Renal cortical epithelial cell (primary cell): ENCODE measurements at places on chromosomes 6 and 20. TPM values are rescaled to one million over a fixed set of nuclear protein-coding genes. Genes with fewer than 3 reads are reported as not detected.

DNA sequence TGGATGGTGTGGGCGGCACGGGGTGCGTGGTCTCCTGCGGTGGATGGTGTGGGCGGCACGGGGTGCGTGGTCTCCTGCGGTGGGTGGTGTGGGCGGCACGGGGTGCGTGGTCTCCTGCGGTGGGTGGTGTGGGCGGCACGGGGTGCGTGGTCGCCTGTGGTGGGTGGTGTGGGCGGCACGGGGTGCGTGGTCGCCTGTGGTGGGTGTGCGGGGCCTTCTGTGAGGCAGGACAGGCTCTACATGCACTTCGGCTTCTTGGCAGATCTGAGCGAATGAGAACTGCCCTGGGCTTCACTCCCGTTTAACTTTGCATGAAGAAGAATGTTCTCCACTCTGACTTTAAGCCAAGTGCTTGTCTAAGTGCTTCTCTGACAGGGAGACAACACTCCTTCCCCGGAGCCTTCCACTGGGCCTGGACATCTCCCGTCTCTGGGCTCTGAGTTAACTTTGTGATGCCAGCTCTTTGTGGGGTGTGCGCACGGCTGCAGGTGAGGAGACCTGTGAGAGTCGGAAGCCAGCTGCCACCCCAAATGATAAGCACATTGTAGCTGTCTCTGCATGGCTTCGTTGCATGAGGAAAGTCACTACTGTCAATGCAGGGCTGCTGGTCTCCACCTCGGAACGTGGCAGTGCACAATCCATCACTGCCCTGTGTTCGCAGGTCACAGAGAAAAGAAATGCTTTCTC, 244.8 kb downstream of the DLL1 start:
- DNase-seq = no peak

- no peak for DNase-seq
These were observed 263.3 kb upstream of the QKI start for GRCh38 chr6:163151212-163151611.

DNA sequence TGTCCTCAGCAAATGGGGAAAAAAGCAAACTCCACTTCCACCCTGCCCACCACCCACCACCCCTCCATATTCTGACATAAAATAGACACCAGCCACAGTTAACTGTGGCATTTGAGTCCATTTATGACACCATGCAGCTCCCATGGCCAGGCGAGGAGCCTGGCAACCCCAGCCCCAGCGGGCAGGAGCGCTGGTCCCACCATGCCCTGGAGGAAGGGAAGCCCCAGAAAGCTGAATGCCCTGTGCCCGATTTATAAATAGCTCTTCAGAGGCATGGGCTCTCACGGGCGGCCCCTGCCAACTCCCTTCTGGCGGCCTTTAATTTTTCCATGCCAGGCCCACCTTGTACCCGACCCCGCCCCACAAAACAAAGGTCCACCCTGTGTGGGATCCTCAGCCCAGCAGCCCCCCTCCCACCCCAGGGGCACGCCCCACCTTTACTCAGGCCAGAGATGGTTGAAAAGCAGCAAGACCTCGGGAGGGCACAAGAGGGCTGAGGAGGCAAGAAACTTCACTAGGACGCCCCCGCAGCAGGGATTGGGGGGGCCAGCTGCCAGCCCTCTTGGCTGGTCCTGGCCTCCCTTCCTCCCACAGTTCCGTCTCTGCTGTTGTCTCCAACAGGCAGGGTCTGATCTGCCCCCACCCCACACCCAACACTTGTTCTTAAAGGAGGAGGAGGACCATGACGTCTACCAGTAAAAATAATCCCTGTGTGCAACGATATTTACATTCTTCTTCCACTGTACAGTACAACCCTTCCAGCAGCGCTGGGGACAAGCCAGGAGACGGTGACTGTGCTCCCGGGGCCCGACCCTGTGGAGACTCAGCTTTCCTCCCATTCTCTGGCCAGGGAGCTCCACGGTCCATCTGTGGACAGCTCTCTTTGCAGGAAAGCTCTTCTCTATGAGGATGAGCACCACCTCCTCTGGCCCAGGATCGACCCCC, 115.6 kb upstream of the CDYL start:
- DNase-seq = no peak

The SCGN gene
- 0.20 TPM in 1 of 2 replicates, not detected in the other for total RNA-seq

The MEI4 gene
- 0.17 and 1.2 TPM in 2 replicates for total RNA-seq
